ENCODE measurements at places on chromosomes 13 and 19. TPM values are rescaled to one million over a fixed set of nuclear protein-coding genes. Genes with fewer than 3 reads are reported as not detected.

CARM1 gene
- 33.3 TPM for total RNA-seq

GRCh38 chr19:3606690-3607289 is at the start of gene TBXA2R:
TSS of gene TBXA2R (minus strand) at chr19:3606875. CDS start at chr19:3600634, 6,241 bp downstream.
- DNase-seq = peak; percentile 92

DNA sequence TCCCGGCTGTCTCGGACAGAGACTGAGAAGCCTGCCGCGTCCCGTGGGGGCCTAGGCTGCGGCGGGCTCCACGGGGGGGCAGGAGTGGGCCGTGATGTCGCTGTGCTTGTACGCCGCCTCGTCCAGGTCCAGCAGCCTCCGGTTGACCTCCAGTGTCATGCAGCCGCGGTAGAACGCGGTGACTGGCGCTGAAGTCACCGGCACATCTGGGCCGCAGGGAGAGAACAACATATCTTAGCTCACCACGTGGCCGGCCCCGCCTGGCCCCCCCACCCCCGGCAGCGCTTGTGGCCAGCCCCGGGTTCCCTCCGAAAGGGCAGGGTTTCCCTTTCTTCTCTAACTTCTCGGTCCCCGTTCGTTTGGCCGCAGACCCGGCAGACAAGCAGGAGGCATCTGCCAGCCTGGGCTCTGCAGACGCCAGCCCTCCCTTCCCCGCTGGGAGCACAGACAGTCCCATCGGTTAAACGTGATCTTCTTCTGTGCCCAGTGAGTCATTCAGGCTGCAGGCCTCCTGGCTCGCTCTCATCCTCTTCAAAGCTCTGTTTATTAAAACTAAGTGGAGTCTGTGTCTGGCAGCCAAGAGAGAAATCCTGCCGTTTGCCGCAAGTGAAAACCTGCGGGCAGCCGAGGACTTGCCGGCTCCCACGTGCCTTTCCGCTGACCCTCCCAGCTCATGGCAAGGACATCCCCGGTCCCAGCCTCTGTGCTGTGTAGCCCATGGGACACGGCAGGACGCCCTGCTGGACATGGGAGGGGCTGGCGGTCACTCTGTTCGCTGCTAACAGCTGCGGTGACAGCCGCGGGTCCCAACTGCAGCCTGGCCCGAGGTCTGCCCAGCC is 42.8 kb downstream of the GAS6 start:
- peak; percentile 81 for DNase-seq

DNA sequence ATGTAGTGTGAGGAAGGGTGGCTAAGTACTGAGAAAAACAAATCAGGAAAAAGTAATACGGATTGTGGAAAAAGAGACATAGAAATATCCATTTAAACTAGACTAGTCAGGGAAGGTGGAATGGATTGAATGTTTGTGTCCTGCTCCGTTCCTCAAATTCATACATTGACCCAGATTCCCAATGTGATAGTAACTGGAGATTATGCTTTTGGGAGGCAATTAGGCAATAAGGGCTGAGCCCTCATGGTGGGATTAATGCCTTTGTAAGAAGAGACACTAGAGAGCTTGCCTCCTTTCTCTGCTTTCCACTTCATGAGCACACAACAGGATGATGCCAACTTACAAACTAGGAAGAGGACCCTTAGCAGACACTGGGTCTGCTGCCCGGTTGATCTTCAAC is 765.2 kb upstream of the GPC6 start:
- no peak for DNase-seq

DNA sequence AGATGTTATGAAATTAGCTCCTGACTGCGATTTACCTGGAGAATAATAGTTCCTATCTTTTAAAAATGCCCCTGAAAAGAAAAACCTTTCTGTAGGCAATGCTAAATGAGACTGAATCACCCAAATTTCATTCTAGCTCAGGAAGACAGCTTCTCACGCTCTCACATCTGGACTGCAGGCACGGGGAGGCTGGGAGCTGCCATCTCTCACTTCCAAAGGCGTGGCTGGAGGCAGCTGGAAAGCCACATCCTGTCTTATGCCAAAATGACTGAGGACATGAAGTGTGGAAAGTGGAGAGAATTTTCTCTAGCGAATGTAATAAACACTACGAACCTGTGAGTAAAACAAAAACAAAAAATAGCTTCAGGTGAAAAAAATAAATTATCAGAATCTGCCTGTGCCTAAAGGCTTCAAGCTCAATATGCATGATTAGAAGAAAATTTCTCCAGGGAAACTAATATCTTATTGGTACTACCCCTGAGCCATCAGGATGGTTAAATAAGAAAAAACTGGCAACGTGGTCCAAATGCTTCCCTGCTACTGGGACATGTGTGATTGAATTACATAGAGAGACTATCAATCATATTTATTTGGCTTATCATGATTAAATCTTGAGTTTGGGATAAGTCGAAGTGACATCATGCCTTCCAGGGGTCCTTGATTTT is 58.1 kb upstream of the UBL3 start:
- DNase-seq = no peak

- no peak for DNase-seq
Measured at GRCh38 chr19:34475975-34476594, 5.5 kb upstream of the WTIP start.

SHISA7 gene
- total RNA-seq = 9.0 TPM

NLRP4 gene
- not detected for total RNA-seq

GRCh38 chr19:42532891-42533290 is 4.6 kb upstream of the CEACAM1 start:
- DNase-seq = no peak

DNA sequence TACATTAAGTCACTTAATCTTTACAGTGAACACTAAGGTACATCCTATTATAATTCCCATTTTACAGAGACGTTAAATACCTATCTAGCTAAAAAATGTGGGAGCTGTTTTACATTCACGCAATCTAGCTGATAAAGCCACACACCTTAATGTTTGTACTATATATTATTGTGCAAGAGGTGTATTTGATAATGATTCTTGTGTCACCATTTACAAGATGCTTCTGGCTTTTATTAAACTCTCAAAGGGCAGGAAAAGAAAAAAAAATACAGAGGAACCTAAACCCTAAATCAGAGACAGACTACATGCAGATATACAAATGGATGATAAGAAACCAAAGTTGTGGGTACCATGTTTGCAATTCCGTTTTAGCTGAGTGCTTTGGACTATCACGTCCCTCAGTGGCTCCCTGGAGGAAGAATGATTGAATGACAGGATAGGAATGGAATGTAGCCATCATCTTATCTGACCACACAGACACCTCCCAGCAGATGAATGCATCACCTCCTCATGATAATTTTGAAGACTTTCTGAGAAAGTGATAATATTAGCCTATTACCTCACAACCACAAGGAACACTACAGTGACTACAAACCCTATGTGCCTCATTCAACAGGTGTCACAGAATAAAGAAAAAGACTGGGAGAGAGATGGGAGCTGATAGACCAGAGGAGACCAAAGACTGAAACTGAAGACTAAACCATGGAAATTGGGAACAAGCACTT is 230.5 kb upstream of the SERP2 start:
- no peak for DNase-seq

PGLYRP2 gene
- not detected for total RNA-seq

- no peak for DNase-seq
Measured at GRCh38 chr13:90808838-90809237, 538.6 kb upstream of the MIR17HG start.

LRG1 gene
- 2.9 TPM for total RNA-seq

- no peak for DNase-seq
Measured at GRCh38 chr19:21749090-21749489, 18.3 kb downstream of the ZNF100 start.

CGB8 gene
- total RNA-seq = not detected

DNA sequence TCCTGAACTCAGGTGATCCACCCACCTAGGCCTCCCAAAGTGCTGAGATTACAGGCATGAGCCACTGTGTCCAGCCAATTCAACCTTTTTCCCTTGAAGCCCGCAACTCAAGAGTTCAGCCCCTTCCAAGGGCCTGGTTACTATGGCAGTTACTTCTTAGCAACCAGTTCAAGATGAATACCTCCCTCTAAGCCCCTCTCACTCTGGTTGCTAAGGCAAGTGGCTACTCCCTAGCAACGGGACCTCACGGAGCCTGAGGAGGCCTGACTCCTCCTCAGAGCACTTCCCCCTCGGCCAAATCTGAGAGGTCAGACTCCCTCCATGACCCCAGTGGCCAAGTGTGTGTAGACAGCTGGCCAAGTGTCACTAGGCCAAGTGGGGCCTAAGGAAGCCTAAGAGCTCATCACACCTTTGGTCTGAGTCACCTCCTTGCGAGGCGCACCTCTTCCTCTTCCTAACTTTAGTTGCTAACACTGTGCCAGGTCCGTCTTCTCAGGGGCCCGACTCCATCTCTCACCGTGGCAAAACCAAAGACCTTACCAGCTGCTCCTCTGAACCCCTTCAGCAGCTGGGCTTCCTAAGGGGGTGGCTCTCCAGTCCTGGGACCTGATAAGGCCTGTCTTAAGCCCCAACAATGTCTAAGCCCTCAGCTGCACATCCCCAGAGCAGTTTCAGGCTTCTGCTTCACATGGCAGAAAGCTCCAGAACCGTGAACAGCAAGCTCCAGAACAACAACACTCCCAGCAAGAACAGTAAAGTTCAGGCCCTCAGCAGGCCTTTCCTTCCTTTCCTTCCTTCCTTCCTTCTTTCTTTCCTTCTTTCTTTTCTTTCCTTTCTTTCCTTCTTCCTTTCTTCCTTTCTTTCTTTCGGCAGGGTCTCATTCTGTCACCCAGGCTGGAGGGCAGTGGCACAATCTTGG is 9.6 kb downstream of the CD37 start:
- no peak for DNase-seq

SERP2 gene
- 9.6 TPM for total RNA-seq

DNA sequence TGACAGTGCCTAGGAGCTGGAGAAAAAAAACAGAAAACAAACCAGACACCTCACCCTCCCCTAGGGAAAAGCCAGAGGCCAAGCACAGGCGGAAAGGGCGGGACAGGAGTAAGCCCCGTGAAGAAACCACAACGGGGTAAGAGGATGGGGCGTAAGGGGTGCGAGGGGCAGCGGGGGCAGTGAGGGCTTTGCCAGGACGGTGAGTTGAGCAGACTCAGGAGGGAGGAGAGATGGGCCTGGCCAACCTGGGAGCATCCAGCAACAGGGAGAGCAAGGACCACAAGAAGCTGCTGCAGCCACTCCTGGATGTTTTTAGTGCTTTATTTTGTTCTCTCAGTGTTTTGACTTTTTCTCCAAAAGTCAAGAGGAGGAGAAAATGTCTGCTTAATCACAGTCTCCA is 114.1 kb upstream of the SOX1 start:
- no peak for DNase-seq

ZNF536 gene
- 43.2 TPM for total RNA-seq

FKBP8 gene
- total RNA-seq = 296 TPM

DNA sequence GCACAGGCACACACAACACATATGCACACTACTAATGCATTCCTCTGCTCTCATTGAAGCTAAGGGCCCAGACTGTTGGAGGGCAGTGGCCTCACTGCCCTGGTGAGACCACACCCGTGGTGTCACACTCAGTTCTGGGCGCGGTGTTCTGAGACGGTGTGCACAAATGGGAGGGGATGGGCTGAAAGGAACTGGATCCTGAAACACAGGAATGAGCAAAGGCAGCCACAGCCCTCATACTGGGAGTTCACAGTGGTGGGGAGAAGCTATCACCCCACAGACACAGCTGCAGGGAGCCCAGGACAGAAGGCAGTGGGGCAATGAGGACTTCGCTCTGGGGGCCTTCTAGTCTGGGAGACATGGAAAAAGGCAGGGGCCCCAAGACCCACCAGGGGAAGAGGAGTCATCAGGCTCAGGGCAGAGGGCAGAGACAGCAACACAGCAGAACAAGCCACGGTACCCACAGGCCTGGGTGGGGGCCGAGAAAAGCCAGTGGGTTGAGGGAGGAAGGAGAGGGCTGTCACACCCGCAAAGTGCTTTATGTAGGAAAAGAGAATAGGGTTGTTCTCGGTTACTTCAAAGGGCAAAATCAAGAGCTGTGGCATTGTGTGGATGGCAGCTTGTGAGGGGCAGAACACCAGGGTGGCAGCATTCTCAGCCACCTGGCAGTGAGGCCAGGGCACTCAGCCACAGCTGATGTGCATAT is 75.4 kb upstream of the GPR183 start:
- no peak for DNase-seq

DNA sequence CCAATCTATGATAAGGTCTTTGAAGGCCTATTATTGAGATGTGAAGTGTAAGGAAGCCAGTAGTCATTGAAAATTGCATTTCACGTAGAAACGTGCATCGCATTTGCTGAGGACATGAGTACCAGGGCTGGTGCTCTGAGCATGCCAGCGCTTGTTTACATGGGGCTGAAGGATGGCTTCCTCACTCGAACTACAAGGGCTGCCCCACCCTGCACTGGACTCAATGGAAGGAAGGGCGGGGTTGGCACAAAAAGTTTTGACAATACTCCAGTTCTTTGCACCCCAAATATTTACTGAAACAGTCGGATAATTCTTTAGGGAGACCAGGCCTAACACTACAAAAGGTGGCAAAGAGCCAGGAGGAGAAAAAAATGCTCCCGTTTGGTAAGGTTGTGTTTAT is 28.9 kb upstream of the MED4 start:
- DNase-seq = no peak

- no peak for DNase-seq
Measured at GRCh38 chr13:59332966-59333365, 830.8 kb downstream of the DIAPH3 start.

- no peak for DNase-seq
Measured at GRCh38 chr13:44305286-44305685, 68.3 kb upstream of the SERP2 start.

GRCh38 chr19:15072930-15073647 is 8.9 kb upstream of the OR1I1 start:
- no peak for DNase-seq

Measured in sciatic nerve (tissue), 2 donors.